ENCODE measurements at places on chromosomes 3 and 15. TPM values are rescaled to one million over a fixed set of nuclear protein-coding genes. Genes with fewer than 3 reads are reported as not detected.

The METTL6 gene
- 23.9 TPM for total RNA-seq

GRCh38 chr15:33243393-33243792 is 48.9 kb upstream of the FMN1 start:
- H3K36me3 ChIP-seq = no peaks in the 10 kb centered on the region
- H3K27ac ChIP-seq = no peak overlapping the region
- no peaks in the 10 kb centered on the region for H3K27me3 ChIP-seq

DNA sequence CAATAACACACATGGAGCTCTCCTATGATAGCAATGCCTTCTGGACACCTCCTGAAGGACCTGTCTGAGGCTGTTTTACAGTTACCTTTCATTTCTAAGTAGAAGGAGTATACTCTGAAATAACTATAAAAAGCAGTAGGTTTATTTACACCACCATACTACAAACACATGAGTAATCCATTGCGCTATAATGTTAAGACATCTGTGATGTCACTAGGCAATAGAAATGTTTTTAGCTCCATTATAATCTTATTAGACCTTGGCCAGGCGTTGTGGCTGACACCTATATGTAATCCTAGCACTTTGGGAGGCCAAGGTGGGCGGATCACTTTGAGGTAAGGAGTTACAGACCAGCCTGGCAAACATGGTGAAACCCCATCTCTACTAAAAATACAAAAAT is 24.7 kb downstream of the PXK start:
- H3K27me3 ChIP-seq = no peaks in the 10 kb centered on the region
- no peak for DNase-seq
- H3K4me3 ChIP-seq = no peak overlapping the region
- peaks cover 10% of the 10 kb centered on the region for H3K4me1 ChIP-seq

GRCh38 chr3:173739726-173740125 is 342.2 kb downstream of the NLGN1 start:
- no peaks in the 10 kb centered on the region for H3K27me3 ChIP-seq
- H3K4me1 ChIP-seq = peaks cover 50% of the 10 kb centered on the region
- H3K36me3 ChIP-seq = no peaks in the 10 kb centered on the region
- DNase-seq = no peak
- no peak overlapping the region for H3K27ac ChIP-seq

GRCh38 chr15:66749841-66750575 is 48.0 kb downstream of the SMAD6 start:
- peaks cover 5% of the 10 kb centered on the region for H3K36me3 ChIP-seq
- H3K4me3 ChIP-seq = no peak overlapping the region
- no peak overlapping the region for H3K27ac ChIP-seq

All from osteocyte (in vitro differentiated cells).